ENCODE measurements at places on chromosomes 1 and 21. TPM values are rescaled to one million over a fixed set of nuclear protein-coding genes. Genes with fewer than 3 reads are reported as not detected.
A peak's percentile ranks its signal among the peaks of the same experiment; 100 is the strongest.

XCL2 gene
- 41.8 TPM for total RNA-seq

DNA sequence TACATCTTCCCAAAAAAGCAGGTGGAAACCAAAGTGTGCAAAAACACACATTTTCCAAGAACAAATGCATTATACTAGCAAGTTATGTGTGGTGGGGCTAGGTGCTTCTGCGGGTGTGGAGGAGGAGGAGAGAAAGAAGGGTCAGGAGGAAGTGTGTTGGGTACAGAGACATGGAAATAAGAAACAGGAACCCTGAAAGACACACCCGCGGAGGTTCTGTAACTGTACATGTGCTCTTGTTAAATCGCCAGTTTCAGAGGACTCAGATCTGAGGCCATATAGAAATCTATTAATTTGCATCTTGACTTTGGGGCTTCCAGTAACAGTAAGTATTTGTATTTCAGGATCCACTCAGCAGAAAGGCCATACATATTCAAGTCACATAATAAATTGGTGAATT, 30.9 kb downstream of the ERG start:
- no peak for DNase-seq
- H3K36me3 ChIP-seq: no peaks in the 10 kb centered on the region
- peaks cover 5% of the 10 kb centered on the region for H3K27me3 ChIP-seq
- H3K4me3 ChIP-seq: no peak overlapping the region
- no peak overlapping the region for H3K27ac ChIP-seq
- H3K4me1 ChIP-seq: no peaks in the 10 kb centered on the region

DNA sequence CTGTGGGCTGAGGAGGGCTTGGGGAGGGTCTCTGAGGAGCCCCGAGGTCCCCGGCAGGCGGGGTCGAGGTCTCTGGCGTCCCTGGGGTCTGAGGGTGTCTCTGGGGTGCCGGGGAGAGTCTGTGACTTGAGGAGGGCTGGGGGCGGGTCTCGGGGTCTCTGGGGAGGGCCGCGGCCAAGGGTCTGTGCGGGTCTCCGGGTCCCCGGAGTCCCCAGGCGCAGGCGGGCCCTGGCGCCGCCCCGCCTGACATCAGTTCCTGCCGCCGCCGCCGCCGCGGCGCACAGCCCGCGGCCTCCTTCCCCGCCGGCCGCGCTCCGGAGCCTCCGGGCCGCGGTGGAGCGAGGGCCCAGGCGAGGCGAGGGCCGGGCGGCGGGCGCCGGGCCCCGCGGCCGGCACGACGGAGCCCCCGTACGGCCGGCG, at the start of gene PLEKHM2:
PLEKHM2 (plus strand) TSS at position 279 of the 420 bp plus-strand sequence. CDS start 239 bp downstream, outside the sequence.
- H3K4me3 ChIP-seq: peak within 1 kb of the TSS; percentile 87
- H3K27ac ChIP-seq: peak within 1 kb of the TSS; percentile 89
- peaks cover 12% of the 10 kb centered on the region for H3K36me3 ChIP-seq
- peak; percentile 48 for DNase-seq
- peaks cover 27% of the 10 kb centered on the region for H3K4me1 ChIP-seq
- H3K27me3 ChIP-seq: no peaks in the 10 kb centered on the region

GRCh38 chr1:48523558-48523957, 51.6 kb upstream of the SPATA6 start:
- no peaks in the 10 kb centered on the region for H3K4me1 ChIP-seq
- H3K27ac ChIP-seq: no peak overlapping the region
- no peak for DNase-seq
- H3K36me3 ChIP-seq: no peaks in the 10 kb centered on the region

- H3K4me1 ChIP-seq: no peaks in the 10 kb centered on the region
- peaks cover 3% of the 10 kb centered on the region for H3K27me3 ChIP-seq
- no peak overlapping the region for H3K27ac ChIP-seq
- no peaks in the 10 kb centered on the region for H3K36me3 ChIP-seq
- DNase-seq: no peak
These were observed 131.5 kb downstream of the HUNK start for GRCh38 chr21:32004291-32004690.

DNA sequence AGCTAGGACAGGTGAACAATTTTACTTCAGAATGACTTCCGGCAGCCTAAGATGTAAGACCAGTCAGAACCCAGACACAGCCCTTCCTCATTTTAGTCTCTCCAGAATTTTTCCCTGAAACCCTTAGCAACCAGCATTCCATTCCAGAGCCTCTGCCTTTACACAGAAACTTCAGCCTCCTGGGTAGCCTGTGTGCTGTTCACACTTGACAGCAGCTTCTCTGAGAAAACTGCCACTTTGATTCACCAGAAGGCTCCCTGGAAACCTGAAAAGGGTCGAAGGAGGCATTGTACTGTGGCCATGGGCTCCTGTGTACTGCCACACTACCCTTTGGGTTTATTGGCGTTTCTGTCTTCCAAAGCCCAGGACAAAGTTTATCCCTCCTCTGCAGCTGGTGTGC, 17.4 kb downstream of the HYI start:
- H3K4me1 ChIP-seq: no peaks in the 10 kb centered on the region
- DNase-seq: no peak
- no peaks in the 10 kb centered on the region for H3K27me3 ChIP-seq
- H3K4me3 ChIP-seq: no peak overlapping the region
- no peak overlapping the region for H3K27ac ChIP-seq

DCST1 gene
- total RNA-seq: not detected

- H3K4me3 ChIP-seq: no peak overlapping the region
- no peak for DNase-seq
- H3K27ac ChIP-seq: no peak overlapping the region
- H3K36me3 ChIP-seq: peaks cover 13% of the 10 kb centered on the region
These were observed 13.5 kb downstream of the TNFSF4 start for GRCh38 chr1:173193639-173194038.

GRCh38 chr1:152495066-152495675, 15.4 kb upstream of the LCE5A start:
- H3K27ac ChIP-seq: no peak overlapping the region
- peak; percentile 33 for DNase-seq
- no peak overlapping the region for H3K4me3 ChIP-seq
- no peaks in the 10 kb centered on the region for H3K27me3 ChIP-seq
- H3K4me1 ChIP-seq: no peaks in the 10 kb centered on the region

- H3K4me1 ChIP-seq: peaks cover 14% of the 10 kb centered on the region
- peaks cover 20% of the 10 kb centered on the region for H3K27me3 ChIP-seq
- H3K4me3 ChIP-seq: no peak overlapping the region
- no peak for DNase-seq
- H3K27ac ChIP-seq: no peak overlapping the region
These were observed 55.5 kb downstream of the CLIC6 start for GRCh38 chr21:34724131-34724856.

CYP4Z1 gene
- total RNA-seq: not detected

DNA sequence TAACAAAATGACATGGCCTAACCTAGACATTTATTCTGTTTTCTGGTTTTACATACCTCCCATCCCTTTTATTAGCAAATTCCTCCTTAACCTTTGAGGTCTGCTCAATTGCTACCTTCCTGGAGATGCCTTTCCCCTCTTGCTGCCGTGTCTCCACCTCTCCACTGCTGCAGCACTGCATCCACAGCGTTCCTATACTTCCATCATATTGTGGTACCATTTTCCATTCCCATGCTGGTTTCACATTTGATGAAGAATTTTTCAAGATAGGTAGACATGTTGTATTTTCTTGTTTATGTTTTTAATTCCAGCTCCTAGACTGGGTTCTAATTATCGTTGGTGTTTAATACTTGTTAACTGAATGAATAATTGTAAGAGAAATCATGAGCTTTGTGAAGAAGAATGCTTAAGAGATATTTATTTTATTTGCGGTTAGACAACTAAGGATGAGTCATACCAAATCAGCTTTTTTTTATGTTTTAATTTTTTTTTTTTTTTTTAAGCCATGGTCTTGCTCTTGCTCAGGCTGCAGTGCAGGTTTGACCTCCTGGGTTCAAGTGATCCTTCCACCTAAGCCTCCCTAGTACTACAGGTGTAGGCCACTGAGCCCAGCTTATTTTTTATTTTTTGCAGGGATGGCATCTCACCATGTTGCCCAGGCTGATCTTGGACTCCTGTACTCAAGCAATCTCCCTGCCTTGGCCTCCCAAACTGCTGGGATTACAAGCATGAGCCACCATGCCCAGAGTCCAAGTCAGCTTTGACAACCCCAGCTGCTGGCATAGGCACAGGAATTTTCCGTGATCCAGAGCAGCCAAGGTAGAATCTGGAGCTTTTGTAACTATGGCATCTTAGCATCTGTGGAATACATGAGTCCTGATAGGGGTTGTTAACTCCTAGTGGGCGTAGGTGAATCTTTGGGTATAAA, 44.0 kb downstream of the ATP6V1G3 start:
- H3K4me3 ChIP-seq: no peak overlapping the region
- H3K4me1 ChIP-seq: peaks cover 11% of the 10 kb centered on the region
- H3K27me3 ChIP-seq: no peaks in the 10 kb centered on the region
- no peak for DNase-seq
- no peak overlapping the region for H3K27ac ChIP-seq

ZNF670 gene
- 0.34 TPM for total RNA-seq

DNA sequence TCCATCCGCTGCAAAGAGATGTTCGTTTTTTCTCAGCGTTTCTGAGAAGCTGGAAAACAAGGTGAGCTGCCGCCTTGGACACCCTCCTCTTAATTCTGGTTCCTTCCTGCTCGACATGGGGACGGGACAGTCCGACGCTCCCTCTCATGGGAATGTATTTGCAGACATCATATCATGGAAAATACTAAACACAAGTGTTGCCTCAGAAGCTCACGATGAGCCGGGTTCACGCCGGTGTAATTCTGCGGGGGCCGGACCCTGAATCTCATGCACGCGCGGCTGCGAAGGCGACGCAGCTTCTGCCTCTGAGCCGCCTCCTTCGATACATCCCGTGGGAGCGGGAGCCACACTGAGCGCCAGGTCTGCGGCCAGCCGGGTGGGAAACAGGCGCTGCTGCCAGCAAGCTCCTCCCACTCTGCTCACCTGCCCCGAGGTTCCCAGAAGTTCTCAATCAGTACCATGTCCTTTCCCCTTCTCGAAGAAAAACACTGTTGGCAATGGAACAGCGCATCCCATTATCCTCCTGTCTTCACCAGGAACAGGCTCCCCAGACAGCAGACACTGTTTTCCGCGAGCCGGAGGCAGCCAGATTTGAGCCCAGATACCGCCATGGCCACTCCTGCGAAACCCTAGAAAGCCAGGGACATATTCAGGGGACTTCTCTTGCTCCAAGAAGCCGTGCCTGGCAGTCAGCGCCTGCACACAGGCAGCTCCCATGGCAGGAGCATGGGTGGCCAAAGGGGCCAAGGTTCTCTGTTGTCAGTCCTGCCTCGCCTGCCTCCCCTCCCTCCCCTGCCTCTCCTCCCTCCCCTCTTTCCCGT, 98.0 kb downstream of the WDR4 start:
- no peaks in the 10 kb centered on the region for H3K36me3 ChIP-seq
- no peak for DNase-seq
- no peak overlapping the region for H3K4me3 ChIP-seq
- H3K27me3 ChIP-seq: peaks cover 22% of the 10 kb centered on the region
- peaks cover 40% of the 10 kb centered on the region for H3K4me1 ChIP-seq

ZNF648 gene
- not detected for total RNA-seq

ERG gene
- total RNA-seq: not detected

ERVH48-1 gene
- total RNA-seq: not detected

DNA sequence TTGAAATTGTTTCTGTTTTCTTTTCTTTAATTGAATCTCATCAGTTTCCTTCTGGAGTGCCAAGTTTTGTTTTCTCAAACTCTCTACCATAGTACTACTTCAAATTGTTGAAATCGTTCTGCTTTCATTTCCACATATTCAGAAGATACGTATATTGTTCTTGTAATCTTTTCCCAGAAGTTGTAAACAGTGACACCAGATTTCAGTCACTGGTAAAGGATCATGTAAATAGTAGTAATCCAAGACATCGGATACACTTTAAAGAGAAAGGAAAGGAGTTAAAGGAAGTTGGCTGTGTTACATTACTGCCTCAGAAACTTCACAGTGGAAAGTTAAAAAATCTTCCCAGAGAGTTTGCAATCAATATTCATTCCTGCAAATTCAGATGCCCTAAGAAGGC, 67.5 kb downstream of the RGL1 start:
- no peak overlapping the region for H3K27ac ChIP-seq
- no peaks in the 10 kb centered on the region for H3K27me3 ChIP-seq
- peaks cover 2% of the 10 kb centered on the region for H3K36me3 ChIP-seq
- H3K4me3 ChIP-seq: no peak overlapping the region
- no peak for DNase-seq

GRCh38 chr1:83606416-83606955, 392.4 kb downstream of the TTLL7 start:
- H3K4me3 ChIP-seq: no peak overlapping the region
- H3K4me1 ChIP-seq: no peaks in the 10 kb centered on the region
- no peak for DNase-seq
- no peak overlapping the region for H3K27ac ChIP-seq
- H3K27me3 ChIP-seq: no peaks in the 10 kb centered on the region

SH2D2A gene
- total RNA-seq: 84.0 TPM

MPL gene
- total RNA-seq: not detected

Measured in activated CD8-positive, alpha-beta T cell treated with anti-CD3 and anti-CD28 coated beads, Interleukin-2, amount 10 ng/mL, durations not matched to agents 7 days and 5 days (primary cell).